Progenitor cell of endocrine pancreas (in vitro differentiated cells): ENCODE measurements at places on chromosomes 1 and 21.
A peak's percentile ranks its signal among the peaks of the same experiment; 100 is the strongest.

GRCh38 chr1:173507847-173508209, 30.7 kb downstream of the PRDX6 start:
- DNase-seq, result no peak
- H3K36me3 ChIP-seq, result no peaks in the 10 kb centered on the region
- H3K27me3 ChIP-seq, result no peaks in the 10 kb centered on the region

GRCh38 chr1:212918824-212919223, 31.5 kb upstream of the VASH2 start:
- peaks cover 4% of the 10 kb centered on the region for H3K4me1 ChIP-seq
- H3K27ac ChIP-seq, result no peak overlapping the region
- no peak overlapping the region for H3K4me3 ChIP-seq

GRCh38 chr1:212607206-212607912, 1.2 kb upstream of the ATF3 start:
- peak overlapping the region; percentile 97 for H3K27ac ChIP-seq
- H3K4me3 ChIP-seq, result peak overlapping the region; percentile 73
- peak; percentile 14 for DNase-seq
- peaks cover 72% of the 10 kb centered on the region for H3K27me3 ChIP-seq
- peaks cover 33% of the 10 kb centered on the region for H3K4me1 ChIP-seq

DNA sequence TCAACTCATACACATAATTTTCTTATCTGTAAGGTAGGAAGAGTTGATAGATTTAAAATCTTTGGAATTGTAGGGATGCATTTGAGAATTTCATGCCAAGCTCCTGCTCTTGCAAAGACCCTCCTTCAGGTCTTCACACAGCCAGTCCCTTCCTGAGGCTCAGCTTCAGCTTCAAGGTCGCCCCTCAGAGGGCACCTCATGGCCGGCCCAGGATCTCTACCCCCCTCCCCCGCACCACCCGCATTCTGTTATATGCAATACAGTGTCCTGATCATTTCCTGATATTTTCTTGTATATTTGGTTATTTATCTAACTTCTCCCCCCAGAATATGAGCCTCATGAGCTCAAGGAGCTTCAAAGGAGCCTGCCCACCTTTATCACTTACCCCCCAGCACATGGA, 47.0 kb upstream of the BACE2 start:
- no peak for DNase-seq
- H3K4me3 ChIP-seq, result no peak overlapping the region
- no peaks in the 10 kb centered on the region for H3K36me3 ChIP-seq
- H3K27ac ChIP-seq, result no peak overlapping the region
- no peaks in the 10 kb centered on the region for H3K4me1 ChIP-seq
- peaks cover 23% of the 10 kb centered on the region for H3K27me3 ChIP-seq

GRCh38 chr1:110227774-110228173, 17.7 kb downstream of the KCNC4 start:
- H3K4me1 ChIP-seq, result peaks cover 2% of the 10 kb centered on the region
- H3K27ac ChIP-seq, result no peak overlapping the region
- no peak for DNase-seq
- H3K36me3 ChIP-seq, result no peaks in the 10 kb centered on the region
- no peak overlapping the region for H3K4me3 ChIP-seq
- peaks cover 15% of the 10 kb centered on the region for H3K27me3 ChIP-seq
